ENCODE measurements at places on chromosomes 2 and 18.

- DNase-seq, result no peak
Measured at GRCh38 chr2:219954331-219954730, 326.9 kb downstream of the SLC4A3 start.

- DNase-seq, result no peak
Measured at GRCh38 chr2:206804326-206804725, 38.9 kb downstream of the FASTKD2 start.

- DNase-seq, result no peak
Measured at GRCh38 chr18:45662468-45662867, 47.2 kb downstream of the SLC14A2 start.

GRCh38 chr2:219459460-219460311 lies 25.0 kb downstream of the SPEG start:
- peak; percentile 19 for DNase-seq

GRCh38 chr2:58641001-58641400 lies 399.9 kb upstream of the FANCL start:
- no peak for DNase-seq

GRCh38 chr2:165874445-165875039 lies 79.0 kb downstream of the TTC21B start:
- peak; percentile 50 for DNase-seq

GRCh38 chr2:191115391-191115790 lies 35.4 kb downstream of the STAT4 start:
- no peak for DNase-seq

- no peak for DNase-seq
Measured at GRCh38 chr2:73368781-73369180, 16.9 kb upstream of the ALMS1 start.

DNA sequence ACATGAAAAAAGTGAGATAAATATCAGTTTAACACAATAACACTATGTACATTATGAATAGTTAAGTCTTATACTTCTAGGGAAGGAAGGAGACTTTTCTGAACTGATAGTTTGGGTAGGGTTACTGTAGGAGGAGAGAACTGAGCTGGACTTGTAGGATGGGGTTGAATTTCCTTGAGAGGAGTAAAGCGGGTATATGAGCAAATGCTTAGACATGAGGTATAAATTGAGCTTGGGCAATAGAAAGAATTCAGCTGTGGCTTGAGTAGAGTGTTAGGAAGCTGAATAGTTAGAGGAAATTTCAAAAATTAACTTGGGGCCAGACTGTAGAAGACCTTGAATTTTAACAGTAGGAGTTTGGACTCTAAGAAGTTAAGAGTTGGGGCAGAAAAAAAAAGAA lies 45.1 kb downstream of the LCLAT1 start:
- no peak for DNase-seq

DNA sequence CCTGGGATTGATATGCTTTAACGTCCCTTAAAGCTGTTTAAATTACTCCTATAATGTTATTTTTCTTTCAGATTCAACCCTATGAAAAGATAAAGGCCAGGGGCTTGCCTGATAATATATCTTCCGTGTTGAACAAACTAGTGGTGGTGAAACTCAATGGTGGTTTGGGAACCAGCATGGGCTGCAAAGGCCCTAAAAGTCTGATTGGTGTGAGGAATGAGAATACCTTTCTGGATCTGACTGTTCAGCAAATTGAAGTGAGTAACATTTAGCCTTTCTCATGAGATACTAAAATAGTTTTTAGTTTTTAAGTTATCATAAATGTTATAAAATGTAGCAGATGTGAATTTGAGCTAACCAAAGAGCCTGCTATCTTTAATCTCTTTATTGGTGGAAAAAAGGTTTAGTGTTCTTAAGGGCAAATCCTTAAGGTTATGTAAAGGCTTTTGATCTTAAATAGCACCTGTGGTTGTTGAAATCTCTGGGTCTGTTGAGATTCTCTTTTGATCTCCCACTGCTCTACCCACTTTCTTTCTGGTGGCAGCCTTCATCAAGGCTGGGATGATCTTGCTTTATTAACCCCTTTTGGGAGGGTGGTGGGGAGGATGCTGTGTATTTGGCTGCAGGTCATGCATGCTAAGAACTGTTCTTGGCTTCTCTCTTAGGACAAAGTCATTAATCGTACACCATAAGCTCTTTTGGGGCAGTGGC lies 40.9 kb downstream of the UGP2 start:
- no peak for DNase-seq

DNA sequence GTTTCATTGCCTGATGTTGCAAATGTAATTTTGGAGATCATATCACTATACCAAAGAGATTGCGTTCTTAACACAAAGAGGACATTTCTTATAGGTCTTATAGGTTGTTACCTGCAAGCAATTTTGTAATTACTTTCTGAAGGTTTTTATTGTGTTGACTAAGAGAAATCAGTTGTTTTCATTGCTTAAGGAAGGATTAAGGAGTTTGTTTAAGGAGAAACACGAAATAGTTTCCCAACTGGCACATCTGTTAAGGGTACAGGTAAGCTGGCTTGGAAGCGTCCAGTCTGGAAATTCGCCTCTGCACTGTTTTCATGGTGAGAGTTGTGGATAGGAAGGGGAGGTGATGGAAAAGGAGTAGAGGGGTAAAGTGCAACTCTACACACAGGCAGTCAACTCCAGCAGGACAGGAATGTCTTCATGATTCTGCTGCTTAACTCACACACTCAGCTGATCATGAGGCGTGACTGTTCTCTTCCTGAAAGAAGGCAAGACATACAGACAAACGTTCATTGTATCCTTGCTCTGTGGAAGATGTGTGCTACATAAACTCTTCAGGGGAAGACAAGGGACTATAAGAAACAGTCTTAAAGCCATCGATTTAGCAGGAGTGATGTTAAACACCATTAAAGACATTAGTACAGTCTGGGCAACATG lies 61.4 kb upstream of the ACSL3 start:
- no peak for DNase-seq

DNA sequence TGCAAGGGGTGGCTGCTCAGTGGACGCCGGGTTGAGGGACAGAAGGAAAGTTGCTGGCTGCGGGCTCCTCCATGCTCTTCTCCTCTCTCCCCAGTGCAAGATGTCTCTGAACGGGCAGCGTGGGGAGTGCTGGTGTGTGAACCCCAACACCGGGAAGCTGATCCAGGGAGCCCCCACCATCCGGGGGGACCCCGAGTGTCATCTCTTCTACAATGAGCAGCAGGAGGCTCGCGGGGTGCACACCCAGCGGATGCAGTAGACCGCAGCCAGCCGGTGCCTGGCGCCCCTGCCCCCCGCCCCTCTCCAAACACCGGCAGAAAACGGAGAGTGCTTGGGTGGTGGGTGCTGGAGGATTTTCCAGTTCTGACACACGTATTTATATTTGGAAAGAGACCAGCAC lies 30.6 kb downstream of the IGFBP2 start:
- DNase-seq, result no peak

Measured in SW 1271 (cell line).